ENCODE measurements at places on chromosomes 16 and 17.

DNA sequence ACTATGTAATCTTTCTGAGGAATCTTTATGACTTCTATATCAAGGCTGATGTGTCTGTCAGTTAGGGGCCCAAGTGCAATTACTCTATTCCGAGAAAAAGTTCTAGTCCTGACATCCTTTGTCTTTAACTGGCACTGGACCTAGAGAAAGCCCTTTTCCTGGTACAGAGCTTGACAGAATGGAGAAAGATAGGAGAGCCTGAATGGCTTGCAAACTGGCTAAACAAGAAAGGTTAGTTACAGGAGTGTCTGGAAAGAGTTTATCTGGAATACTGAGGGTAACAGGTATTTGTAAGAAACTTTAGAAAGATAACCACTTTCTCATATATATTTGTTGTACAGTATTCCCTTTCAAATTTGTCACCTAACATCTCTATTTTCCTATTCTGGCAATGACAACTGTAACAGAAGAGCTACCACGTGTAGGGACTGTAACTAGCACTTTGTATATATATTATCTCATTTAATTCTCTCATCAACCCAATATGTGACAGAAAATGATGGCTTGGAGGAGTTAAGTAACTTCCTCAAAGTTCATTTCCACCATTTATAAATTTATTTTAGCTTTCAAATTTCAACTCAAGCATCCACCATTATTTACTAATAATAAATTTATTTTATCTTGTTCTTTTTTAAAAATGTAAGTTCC is 97.4 kb upstream of the C17orf78 start:
- DNase-seq = no peak

GRCh38 chr17:51674579-51675255 is 414.4 kb downstream of the UTP18 start:
- DNase-seq = no peak

GRCh38 chr16:78294538-78295225 is 195.2 kb downstream of the WWOX start:
- DNase-seq = no peak

DNA sequence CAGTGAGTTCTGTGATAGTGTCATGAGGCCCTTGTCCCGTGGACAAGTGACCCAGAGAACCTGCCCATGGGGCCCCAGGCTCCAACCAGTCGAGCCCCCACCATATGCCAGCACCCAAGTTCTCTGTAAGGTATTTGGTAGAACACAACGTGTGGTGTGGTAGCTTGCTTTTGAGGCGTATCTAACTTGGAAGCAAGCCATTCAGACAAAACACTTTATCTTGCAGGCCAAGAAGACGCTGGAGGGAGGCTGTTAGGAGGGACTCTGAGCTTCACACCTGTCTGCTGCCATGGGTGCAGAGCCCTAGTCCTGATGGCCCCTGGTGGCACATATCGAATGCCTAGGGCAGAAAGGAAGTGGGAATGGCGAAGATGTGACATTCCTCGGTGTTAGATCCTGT is 1.6 kb downstream of the NDUFAF8 start:
- no peak for DNase-seq

GRCh38 chr17:65349916-65350315 is 211.5 kb downstream of the AXIN2 start:
- DNase-seq = no peak

DNA sequence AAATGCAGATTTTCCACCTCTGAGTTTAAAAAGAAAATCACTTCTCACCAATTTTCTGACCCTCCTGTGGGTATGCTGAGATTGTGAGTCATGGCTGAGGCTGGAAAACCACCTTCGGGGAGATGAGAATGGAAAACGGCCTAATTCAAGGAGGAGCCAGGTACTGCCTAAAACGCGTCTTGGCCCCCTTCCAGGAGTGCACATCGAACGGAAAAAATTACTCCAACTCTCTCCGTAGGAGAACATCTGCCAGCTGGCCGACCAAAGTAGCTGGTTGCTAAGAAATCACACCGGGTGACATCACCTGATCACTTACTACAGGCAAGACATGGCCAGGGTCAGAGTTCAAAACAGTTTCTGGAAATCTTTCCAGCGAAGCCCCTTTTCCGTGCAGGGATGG is 107.6 kb downstream of the ZNF423 start:
- no peak for DNase-seq

DNA sequence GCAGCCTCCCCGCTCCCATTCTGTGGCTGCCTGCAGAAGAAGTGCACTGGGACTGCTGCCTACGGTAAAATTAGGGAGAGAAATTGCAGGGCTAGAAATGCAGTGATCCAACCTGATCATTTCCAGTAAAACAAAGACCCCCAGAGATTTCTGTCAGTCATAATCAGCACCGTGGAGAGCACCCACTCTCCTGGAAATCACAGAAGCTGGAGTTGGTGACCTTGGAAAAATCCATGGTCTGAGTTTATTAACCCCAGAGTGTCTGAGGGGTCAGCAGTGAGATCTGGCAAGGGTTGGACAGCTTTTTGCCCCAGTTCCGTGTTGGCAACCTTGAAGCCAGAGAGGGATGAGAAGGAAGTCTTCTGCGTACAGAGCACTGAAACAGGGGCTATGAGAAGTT is 7.8 kb downstream of the SYCE1L start:
- no peak for DNase-seq

DNA sequence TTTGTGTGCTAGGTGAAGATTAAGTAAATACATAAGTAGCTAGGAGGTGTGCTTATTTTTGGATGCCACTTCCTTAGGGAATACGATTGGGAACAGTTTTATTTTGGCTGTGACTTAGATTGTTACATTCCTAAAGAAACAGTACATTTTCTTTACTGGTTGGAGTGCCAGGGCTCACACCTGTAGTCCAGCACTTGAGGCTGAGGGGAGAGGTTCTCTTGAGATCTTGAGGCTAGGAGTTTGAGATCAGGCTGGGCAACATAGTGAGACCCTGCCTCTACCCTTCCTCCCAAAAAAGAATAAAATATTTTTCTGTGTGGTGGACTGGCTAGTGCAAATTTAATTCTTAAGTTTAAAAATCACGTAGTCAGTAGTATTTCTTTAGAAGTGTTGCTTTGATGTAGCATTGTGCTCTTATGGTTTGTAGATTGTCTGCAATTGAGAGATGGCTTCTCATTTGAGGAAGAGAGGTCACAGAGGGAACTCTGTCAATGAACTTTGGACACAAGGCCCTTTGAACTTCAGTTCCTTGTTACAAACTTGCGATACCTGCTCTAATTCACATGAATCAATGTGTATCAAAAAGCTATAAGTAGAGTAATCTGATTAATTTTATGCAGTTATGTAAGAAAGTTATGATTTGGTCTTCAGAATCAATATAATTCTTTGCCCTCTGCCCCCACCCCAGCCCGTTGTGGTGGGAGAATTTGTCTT is 7.1 kb downstream of the HAPSTR1 start:
- DNase-seq = no peak

GRCh38 chr17:13939222-13939621 is 130.1 kb upstream of the COX10 start:
- no peak for DNase-seq

GRCh38 chr16:70152578-70153302 is 20.8 kb upstream of the CLEC18C start:
- no peak for DNase-seq

DNA sequence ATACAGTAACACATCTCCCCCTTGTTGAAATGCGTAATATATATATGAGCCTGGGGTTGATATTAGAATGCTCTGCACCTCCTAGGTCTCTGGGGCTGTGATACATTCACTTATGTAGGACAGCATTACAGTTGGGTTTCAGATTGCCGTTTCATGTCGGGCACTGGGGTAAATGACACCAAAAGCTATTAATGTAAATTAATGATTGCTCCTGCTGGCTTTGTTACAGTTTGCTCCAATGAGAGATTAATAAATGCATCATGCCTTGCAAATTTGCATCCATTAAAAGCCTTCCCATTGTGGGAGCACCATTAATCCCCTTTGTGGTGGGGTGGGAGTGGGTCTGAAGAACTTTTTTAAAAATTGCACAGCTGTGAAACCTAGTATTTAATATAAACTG is 584.4 kb upstream of the EEF2KMT start:
- no peak for DNase-seq

DNA sequence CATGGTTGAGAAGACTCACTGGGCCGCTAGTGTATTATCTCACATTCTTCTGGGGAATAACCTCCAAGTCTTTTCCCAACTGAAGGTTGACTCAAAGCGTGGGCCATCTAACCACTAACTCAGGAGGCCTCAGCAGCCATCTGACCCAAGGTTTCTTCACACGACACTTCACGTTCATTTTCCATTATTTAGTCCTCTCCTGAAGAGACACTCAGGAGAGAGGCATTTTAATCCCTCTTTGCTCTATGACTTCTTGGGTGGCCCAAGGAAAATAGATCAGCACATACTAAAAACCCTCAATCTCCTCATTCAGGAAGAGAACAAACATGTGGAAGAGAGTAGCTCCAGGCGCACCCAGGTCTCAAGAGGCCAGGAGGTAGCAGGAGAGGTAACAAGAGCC is 252.8 kb upstream of the FOXF1 start:
- no peak for DNase-seq

DNA sequence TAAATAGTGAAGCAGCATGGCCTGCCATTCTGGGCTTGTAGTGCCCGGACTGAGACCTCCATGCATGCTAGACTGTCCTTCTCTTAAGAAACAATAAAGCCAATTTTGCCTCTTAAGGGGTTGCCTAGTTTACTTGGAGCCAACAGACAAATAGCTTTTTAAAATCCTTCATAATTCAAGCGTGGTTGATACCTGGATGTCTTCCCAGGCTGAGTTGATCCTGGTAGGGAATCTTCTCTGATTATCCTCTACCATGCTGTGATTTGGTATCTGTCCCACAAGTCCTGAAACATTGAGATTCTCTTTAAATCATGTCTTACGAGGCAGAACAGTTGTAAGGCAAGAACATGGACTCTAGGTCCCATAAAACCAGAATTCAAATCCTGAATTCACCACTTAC is 359.6 kb upstream of the CCL2 start:
- no peak for DNase-seq

DNA sequence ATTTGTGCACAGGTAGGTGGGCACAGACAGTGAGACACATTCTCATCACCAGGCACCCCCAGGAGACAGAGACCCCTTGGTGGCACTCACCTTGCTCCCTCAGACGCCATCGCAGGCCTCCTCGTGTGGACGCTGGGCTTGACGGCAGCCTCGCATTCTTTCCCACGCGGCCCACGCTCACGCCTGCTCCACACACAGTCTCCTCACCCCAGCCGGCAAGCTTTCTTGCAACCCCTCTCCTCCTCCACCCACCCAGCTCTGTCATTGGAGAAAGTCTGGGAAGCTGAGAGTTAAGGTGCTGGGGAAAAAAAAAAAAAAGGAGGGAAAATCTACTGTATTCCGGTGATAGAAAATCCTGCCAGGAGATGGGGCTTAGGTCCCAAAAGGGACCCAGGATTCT is 14.8 kb downstream of the SGCA start:
- no peak for DNase-seq

DNA sequence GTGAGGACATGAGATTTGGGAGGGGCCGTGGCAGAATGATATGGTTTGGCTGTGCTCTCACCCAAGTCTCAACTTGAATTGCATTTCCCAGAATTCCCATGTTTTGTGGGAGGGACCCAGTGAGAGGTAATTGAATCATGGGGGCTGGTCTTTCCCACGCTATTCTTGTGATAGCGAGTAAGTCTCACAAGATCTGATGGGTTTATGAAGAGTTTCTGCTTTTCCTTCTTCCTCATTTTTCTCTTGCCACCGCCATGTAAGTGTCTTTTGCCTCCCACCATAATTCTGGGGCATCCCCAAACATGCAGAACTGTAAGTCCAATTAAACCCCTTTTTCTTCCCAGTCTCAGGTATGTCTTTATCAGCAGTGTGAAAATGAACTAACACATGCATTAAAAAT is 40.6 kb downstream of the CCT6B start:
- no peak for DNase-seq

DNA sequence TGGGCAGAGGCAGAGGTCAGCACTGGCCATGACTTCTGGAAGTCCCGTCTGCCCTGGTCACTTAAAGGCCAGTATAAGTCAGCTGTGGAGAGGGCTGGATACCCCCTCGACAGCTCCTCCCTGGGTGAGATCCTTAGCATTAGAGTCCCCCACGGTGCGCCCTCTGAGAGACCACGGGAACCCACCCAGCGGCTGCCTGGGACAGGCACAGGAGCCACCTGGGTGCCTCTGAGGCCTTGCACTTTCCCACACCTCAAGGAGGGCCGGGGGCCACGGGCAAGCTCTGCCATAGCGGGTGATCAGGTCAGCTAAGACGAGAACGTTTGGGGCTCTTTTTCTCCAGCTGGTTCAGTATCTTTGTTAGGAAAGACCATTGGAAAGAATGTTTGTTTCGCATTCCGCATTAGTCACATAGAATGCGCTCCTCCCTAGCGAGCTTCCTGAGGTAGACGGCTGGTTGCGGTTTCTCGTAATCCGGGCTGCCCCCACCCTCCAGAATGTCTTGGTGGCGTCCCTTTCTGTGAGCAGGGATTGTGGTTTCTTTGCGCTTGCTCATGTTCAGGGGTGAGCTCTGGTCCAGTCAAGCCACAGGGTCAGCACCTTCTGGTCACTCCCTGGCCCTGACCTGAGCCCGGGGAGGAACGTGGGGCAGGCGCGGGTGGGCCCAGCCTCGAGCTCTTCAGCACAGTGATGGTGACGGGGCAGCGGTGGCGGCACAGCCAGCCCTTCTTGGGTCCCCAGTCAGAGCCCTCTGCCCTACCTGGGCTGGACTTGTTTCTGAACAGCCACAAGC is 25.2 kb downstream of the NME3 start:
- no peak for DNase-seq

DNA sequence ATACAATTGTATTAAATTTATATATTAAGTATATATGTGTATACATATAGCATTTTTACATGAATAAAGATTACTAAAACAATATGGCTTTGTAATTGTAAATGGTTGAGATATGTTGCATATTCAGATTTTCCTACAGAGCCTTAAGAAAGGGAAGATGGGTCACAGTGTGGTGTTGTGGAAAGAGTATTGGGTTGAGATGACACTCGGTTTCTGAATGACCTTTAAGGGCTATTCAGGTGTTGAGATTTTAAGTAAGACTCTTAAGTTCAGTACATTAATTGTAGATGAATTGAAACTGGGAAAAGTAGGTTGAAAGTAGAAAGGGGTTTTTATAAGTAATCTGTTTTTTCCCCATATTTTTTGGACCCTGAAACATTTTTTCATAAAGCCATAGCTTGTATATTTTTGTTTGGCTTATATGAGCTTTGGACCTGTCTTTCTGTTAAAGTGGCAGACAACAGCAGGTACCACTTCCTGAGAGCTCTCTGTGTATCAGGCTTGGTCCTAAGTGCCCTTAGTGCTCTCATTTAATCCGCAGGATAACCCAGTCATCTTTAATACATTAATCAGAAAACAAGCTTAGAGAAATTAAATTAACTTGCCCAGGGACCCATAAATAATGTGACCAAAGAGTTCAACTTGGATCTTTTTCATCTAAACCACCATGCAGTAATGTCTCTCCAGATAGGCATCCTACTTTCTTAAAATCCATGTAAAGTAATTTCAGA is 48.5 kb upstream of the MRC2 start:
- no peak for DNase-seq

- DNase-seq = no peak
These were observed 279.8 kb upstream of the EEF2KMT start for GRCh38 chr16:5377280-5377898.

- DNase-seq = no peak
These were observed 68.5 kb upstream of the CDH5 start for GRCh38 chr16:66298006-66298405.

- DNase-seq = no peak
These were observed 4.3 kb downstream of the MPO start for GRCh38 chr17:58276423-58276822.

GRCh38 chr17:48457080-48457836 is 27.2 kb upstream of the SKAP1 start:
- peak; percentile 63 for DNase-seq
